WTC11 (cell line): ENCODE measurements at places on chromosomes 5 and 9. TPM values are rescaled to one million over a fixed set of nuclear protein-coding genes. Genes with fewer than 3 reads are reported as not detected.

DNA sequence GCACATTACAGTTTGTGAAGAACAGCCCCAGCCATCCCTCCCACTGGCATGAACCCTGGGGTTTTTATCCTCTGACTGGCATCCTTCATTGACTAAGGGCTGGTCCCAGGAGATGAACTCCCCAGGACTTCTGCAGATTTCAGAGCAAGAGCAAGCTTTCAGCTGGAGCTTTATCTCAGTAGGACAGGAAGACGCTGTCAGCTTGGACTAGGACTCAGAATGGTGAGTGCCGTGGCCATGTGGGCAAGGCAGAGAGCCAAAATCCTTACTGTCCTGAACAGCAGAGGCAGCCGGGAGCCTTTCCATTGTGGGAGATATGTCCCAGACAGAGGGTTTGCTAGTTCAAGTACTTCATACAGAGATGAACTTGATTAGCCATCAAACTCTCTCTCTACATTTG lies 3.2 kb upstream of the ACOT12 start:
- H3K27ac ChIP-seq, result no peak overlapping the region
- DNase-seq, result no peak
- H3K27me3 ChIP-seq, result peaks cover 31% of the 10 kb centered on the region
- no peaks in the 10 kb centered on the region for H3K4me1 ChIP-seq

CDX1 gene
- 0.09 to 0.14 TPM (median 0.13 TPM) in 3 replicates for total RNA-seq

GRCh38 chr5:152686931-152687330 lies 281.9 kb upstream of the NMUR2 start:
- H3K4me1 ChIP-seq, result peaks cover 10% of the 10 kb centered on the region
- no peaks in the 10 kb centered on the region for H3K27me3 ChIP-seq
- peaks cover 24% of the 10 kb centered on the region for H3K36me3 ChIP-seq

DNA sequence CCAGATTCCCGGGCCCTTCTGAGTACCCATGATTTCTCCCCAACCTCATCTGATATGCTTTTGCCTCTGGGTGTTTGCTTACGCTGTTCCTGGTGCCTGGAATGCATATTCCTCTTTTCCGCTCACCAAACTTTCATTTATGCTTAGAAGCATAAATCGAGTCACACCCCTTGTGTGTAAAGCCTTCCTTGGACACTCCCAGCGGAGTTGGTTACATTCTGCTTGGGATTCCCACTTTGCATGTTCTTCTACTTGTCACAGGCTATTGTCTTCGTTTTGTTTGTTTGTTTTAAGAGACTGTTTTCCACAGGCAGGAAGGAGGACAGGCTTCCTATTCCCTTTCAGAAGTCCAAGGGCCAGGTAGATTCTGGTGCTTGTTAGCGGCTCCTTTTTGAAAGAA lies 76.5 kb downstream of the SEC61B start:
- H3K4me3 ChIP-seq, result no peak overlapping the region
- peaks cover 5% of the 10 kb centered on the region for H3K27me3 ChIP-seq
- H3K4me1 ChIP-seq, result peaks cover 54% of the 10 kb centered on the region
- DNase-seq, result no peak
- no peaks in the 10 kb centered on the region for H3K36me3 ChIP-seq

SOWAHA gene
- 0.11 to 0.25 TPM (median 0.16 TPM) in 3 replicates for total RNA-seq

ZNF454 gene
- 4.3 to 5.1 TPM (median 4.9 TPM) in 3 replicates for total RNA-seq

IFNA21 gene
- not detected in 3 replicates for total RNA-seq

NRARP gene
- 46.7 to 52.4 TPM (median 51.5 TPM) in 3 replicates for total RNA-seq

DNA sequence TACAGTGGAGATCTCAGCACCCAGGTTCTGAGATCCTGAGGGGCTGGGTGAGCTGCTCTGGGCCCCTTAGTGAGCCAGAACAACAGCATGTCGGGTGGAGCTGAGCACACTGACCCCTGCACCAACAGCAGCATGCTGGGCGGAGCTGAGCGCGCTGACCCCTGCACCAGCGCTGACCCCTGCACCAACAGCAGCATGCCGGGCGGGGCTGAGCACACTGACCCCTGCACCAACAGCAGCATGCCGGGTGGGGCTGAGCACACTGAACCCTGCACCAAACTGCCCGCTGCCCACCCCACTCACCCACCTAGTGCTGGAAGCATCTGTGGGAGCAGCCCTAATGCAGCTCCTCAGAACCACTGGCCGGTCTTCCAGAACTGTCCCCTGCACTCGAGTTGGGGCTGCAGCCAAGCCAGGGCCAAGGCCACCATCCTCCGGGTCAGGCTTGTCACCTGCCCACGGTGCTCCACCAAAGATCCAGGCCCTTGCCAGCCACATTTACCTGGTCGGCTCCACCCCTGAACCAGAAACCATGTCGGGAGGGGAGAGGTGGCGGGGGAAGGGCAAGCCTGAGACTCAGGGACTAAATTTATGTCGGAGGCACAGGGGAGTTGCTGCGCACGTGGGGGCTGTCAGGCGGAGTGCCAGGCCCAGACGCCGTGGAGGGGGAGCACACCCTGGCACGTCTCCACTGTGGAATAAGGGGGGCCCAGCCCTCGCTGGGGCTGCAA lies 80.3 kb downstream of the ADAMTS2 start:
- H3K4me3 ChIP-seq, result no peak overlapping the region
- DNase-seq, result peak; percentile 12
- no peaks in the 10 kb centered on the region for H3K27me3 ChIP-seq

DNA sequence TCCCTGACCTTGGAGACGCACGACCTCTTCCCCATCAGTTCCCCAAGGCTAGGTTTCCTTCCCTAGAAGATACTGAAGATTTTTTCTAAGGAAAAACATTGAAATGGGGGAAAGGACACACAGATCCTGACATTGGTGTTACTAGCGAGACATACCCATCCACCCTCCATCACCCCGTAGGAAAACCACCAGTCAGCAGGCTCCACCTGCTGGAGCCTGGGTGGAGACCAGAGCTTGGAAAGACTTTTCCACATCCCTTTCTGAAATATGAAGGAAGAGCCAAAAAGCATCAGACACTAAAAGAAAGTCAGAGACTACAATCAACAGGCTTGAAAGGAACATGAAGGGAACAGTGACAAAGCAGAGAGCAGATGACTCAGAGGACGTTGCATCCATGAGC lies 638.0 kb downstream of the IRX1 start:
- H3K27me3 ChIP-seq, result peaks cover 16% of the 10 kb centered on the region
- H3K36me3 ChIP-seq, result peaks cover 14% of the 10 kb centered on the region
- DNase-seq, result peak; percentile 26
- H3K27ac ChIP-seq, result no peak overlapping the region

GRCh38 chr5:157303667-157304327 lies 37.9 kb downstream of the CYFIP2 start:
- H3K36me3 ChIP-seq, result peaks cover 16% of the 10 kb centered on the region
- H3K27me3 ChIP-seq, result no peaks in the 10 kb centered on the region
- H3K4me1 ChIP-seq, result no peaks in the 10 kb centered on the region
- H3K4me3 ChIP-seq, result no peak overlapping the region
- peak; percentile 85 for DNase-seq
- no peak overlapping the region for H3K27ac ChIP-seq

ZNF300 gene
- 14.3 to 17.9 TPM (median 15.8 TPM) in 3 replicates for total RNA-seq

DNA sequence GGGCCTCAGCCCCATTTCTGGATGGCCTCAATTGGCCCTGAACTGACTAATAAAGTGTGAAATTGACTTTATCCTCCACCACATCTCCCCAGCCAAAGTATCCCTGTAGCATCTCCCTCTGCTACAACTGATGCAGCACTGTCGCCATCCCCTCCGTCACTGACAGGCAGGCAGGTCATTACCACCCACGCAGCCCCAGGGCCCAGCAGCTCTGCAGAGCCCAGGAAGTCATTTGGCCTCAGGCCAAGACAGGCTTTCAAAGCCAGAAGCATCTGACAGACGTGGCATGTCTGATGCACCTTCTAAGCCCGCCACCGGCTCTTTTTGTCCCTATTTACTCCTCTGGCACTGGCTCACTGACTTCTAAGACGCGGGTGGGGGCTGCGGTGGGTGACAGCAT lies 65.3 kb downstream of the ARHGEF37 start:
- no peaks in the 10 kb centered on the region for H3K36me3 ChIP-seq
- H3K4me1 ChIP-seq, result peaks cover 4% of the 10 kb centered on the region; the same call in 1 of the 2 replicates
- DNase-seq, result no peak
- H3K27me3 ChIP-seq, result no peaks in the 10 kb centered on the region

- no peaks in the 10 kb centered on the region; the same call in 1 of the 2 replicates for H3K27me3 ChIP-seq
- H3K4me3 ChIP-seq, result no peak overlapping the region
- peak overlapping the region; percentile 6; the same call in 1 of the 2 replicates for H3K27ac ChIP-seq
- no peaks in the 10 kb centered on the region for H3K36me3 ChIP-seq
- H3K4me1 ChIP-seq, result peaks cover 11% of the 10 kb centered on the region
- DNase-seq, result no peak
These were observed 378.3 kb upstream of the DAP start for GRCh38 chr5:11139217-11139865.

ZNF484 gene
- 12.8 to 14.1 TPM (median 13.3 TPM) in 3 replicates for total RNA-seq

GRCh38 chr5:149761461-149761860 lies 31.4 kb downstream of the PPARGC1B start:
- peaks cover 13% of the 10 kb centered on the region for H3K36me3 ChIP-seq
- 0 out of 2 replicates have a peak, but pooled peaks cover 6% of the 10 kb centered on the region for H3K4me1 ChIP-seq

GRCh38 chr9:37284636-37285035 lies 137.9 kb upstream of the GRHPR start:
- H3K27ac ChIP-seq, result no peak overlapping the region
- H3K4me3 ChIP-seq, result no peak overlapping the region
- H3K4me1 ChIP-seq, result peaks cover 20% of the 10 kb centered on the region
- no peak for DNase-seq
- H3K27me3 ChIP-seq, result no peaks in the 10 kb centered on the region

GRCh38 chr9:90219548-90220118 lies 423.0 kb downstream of the DIRAS2 start:
- H3K36me3 ChIP-seq, result no peaks in the 10 kb centered on the region
- 0 out of 2 replicates have a peak, but pooled peaks cover 3% of the 10 kb centered on the region for H3K4me1 ChIP-seq
- peak overlapping the region; percentile 80 for H3K4me3 ChIP-seq
- H3K27me3 ChIP-seq, result no peaks in the 10 kb centered on the region

HDHD3 gene
- total RNA-seq, result 15.7 to 17.2 TPM (median 16.6 TPM) in 3 replicates
